ENCODE measurements at places on chromosomes 2 and 18. TPM values are rescaled to one million over a fixed set of nuclear protein-coding genes. Genes with fewer than 3 reads are reported as not detected.

- peaks cover 26% of the 10 kb centered on the region for H3K4me1 ChIP-seq
- H3K27me3 ChIP-seq, result peaks cover 6% of the 10 kb centered on the region
- no peak overlapping the region for H3K4me3 ChIP-seq
- peaks cover 2% of the 10 kb centered on the region for H3K36me3 ChIP-seq
- DNase-seq, result no peak
- no peak overlapping the region for H3K27ac ChIP-seq
Measured at GRCh38 chr2:44246840-44247369, 28.4 kb upstream of the SLC3A1 start.

- DNase-seq, result peak; percentile 34
- no peak overlapping the region for H3K4me3 ChIP-seq
- H3K27ac ChIP-seq, result no peak overlapping the region
- peaks cover 6% of the 10 kb centered on the region for H3K4me1 ChIP-seq
- no peaks in the 10 kb centered on the region for H3K36me3 ChIP-seq
- H3K27me3 ChIP-seq, result peaks cover 1% of the 10 kb centered on the region
Measured at GRCh38 chr2:88187038-88187676, 17.0 kb downstream of the THNSL2 start.

- no peak overlapping the region for H3K4me3 ChIP-seq
- no peaks in the 10 kb centered on the region for H3K27me3 ChIP-seq
- no peak for DNase-seq
- no peaks in the 10 kb centered on the region for H3K36me3 ChIP-seq
Measured at GRCh38 chr2:137115081-137115794, 349.9 kb downstream of the THSD7B start.

DNA sequence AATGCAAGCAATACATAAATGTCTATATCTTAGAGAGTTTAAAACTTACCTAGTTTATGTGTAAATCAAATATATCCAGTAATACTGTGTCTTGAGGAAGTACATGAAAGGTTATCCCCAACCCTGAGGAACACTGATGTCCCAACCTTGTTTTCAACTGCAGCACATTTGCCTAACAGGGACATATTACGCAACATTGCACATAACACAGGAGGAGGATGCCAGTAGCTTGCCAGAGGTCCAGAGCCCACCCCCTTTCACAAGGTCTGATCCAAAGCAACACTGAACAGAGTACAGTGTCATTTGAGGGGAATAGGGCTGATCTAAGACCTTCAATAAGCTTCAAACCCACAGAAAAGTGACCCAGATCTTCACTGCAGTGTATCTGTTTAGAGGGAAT, 678.5 kb downstream of the ARHGAP15 start:
- peaks cover 1% of the 10 kb centered on the region for H3K27me3 ChIP-seq
- H3K27ac ChIP-seq, result no peak overlapping the region
- peaks cover 3% of the 10 kb centered on the region for H3K36me3 ChIP-seq

DPP4 gene
- 122 TPM for total RNA-seq

RAB31 gene
- total RNA-seq, result 3.5 TPM

Measured in activated CD4-positive, alpha-beta memory T cell treated with anti-CD3 and anti-CD28 coated beads, Interleukin-2, amount 10 ng/mL, durations not matched to agents 7 days and 5 days (primary cell).